ENCODE measurements at places on chromosomes 7 and 10. TPM values are rescaled to one million over a fixed set of nuclear protein-coding genes. Genes with fewer than 3 reads are reported as not detected.

PLAU gene
- 10.6 TPM for total RNA-seq

HOXA7 gene
- total RNA-seq, result 23.4 TPM

RASA4B gene
- total RNA-seq, result 12.7 TPM

SPDYE9 gene
- total RNA-seq, result not detected

KLLN gene
- total RNA-seq, result 1.4 TPM

ANXA8 gene
- 1.2 TPM for total RNA-seq

TSPAN12 gene
- total RNA-seq, result 81.7 TPM

SMIM30 gene
- 49.0 TPM for total RNA-seq

CALML3 gene
- not detected for total RNA-seq

TCERG1L gene
- total RNA-seq, result 1.1 TPM

EPHA1 gene
- 0.46 TPM for total RNA-seq
